ENCODE measurements at places on chromosomes 3 and 15.

GRCh38 chr3:143103652-143104051 lies 15.9 kb upstream of the CHST2 start:
- no peak for DNase-seq

- no peak for DNase-seq
These were observed 580 bp upstream of the MAGEF1 start for GRCh38 chr3:184712248-184713039.

- no peak for DNase-seq
These were observed 8.9 kb downstream of the SEMA5B start for GRCh38 chr3:123018683-123019082.

DNA sequence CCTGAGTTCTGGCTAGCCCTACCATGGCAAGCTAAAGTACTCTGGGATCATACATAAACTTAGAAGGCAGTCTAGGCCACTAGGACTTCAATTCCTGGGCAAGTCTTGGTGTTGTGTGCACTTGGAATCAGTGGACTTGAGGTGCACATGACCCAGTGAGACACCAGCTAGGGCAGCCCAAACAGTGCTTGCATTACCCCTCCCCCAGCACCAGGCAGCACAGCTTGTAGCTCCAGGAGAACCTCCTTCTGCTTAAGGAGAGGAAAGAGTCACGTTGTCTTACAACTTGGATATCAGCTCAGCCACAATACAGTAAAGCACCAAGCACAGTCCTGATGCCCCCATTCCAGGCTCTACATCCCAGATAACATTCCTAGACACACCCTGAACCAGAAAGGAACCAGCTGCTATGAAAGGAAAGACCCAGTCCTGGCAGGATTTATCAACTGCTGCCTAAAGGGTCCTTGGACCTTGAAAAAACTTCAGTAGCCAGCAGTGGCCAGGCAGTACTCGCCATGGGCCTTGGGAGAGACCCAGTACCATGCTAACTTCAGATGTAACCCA lies 57.2 kb downstream of the MYO9A start:
- DNase-seq, result no peak

- DNase-seq, result no peak
These were observed 28.6 kb downstream of the MAP2K5 start for GRCh38 chr15:67570875-67571647.

DNA sequence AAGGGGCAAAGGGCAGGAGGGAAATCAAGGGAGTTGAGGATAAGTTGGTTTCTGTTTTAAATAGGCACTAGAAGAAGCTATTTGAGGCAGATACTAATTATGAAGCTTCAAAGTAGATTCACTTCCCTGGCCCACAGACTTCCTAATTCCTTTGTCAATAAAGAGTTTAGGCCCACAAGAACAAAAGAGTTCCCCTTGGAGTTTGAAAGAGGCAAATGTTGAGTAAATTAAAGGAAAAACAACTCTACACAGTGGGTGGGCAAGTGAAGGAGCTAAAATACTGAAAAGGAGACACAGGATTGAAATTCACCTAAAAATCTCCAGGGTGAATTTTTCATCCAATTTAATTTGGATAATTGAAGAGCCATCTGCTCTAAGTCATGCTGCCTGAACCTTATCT lies 411.7 kb upstream of the RORA start:
- no peak for DNase-seq

GRCh38 chr15:53354874-53355273 lies 404.6 kb downstream of the WDR72 start:
- no peak for DNase-seq

DNA sequence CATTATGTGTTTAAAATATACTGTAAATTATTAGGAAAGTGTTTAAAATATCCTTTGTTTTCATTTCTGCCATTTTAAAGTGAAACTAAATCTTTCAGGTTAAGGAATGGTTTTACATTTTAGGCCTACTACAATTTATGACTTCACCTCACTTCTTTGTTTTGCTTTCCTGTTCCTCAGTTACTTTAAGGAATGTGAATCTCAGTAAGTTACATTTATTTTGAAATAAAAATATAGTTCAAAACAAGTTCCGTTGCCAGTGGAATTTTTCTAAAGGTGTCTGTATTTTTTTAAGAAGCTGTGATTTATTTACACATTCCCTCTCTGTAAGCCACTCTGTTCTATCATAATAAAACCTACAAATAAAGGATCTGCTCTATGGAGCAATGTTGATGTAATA lies 630.9 kb upstream of the AGTR1 start:
- no peak for DNase-seq

- DNase-seq, result no peak
These were observed 8.1 kb downstream of the GLYCTK start for GRCh38 chr3:52295671-52296208.

Data from nucleus accumbens (tissue), 56 donors.